ENCODE measurements at places on chromosomes 1 and 21. TPM values are rescaled to one million over a fixed set of nuclear protein-coding genes. Genes with fewer than 3 reads are reported as not detected.

DNA sequence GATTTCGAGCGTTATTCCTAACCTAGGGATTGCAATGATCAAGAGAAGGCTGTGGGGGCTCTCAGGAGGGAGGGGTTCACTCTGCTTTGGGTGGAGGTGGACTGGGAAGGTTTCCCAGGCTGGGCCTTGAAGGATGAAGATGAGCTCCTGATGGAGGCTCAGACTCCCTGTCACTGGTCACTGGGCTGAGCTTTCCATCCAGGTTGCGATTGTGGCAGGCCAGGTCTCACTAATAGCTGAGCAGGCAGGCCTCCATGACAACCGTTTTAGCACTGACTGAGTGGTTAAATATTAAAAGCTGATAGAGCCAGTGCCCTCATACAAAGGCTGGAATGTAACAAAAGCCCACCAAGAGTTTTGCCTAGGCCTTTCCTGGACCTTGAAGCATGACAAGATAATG, 36.2 kb upstream of the EFCAB14 start:
- no peak for DNase-seq

DNA sequence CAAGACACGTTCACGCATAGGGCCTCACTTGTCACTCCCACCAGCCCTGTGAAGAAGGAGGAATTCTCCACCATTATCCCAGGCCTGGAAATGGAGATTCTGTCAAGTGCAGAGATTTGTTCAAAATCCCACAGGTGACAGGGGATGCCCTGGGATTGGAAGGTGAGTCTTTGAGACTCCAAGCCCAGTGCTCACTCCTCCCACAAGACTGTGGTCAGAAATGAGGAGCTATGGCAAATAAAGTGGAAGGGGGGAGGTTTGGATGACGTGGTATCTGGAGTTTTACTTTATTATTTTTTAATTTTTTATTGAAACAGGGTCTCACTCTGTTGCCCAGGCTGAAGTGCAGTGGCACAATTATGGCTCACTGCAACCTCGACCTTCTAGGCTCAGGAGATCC, 12.8 kb upstream of the FOXO6 start:
- no peak for DNase-seq

CLDN14 gene
- polyA plus RNA-seq, result not detected

DNA sequence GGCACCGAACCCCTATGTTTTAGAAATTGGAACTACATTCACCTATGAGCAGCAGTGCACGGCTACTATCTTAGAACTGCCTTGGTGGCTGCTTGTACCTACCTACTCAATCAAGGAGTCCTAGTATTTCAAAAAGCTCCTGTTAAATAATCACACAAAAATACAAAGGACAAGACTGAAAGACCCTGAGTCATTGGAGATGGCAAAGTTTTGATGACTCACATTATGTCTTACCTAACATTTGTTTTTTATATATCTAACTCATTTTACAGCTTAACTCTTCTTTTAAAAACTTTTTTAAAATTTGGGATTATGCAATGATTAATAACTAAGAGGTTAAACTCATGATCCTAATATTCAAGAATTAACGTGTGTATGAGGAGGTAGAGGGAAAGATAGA, 1206.0 kb upstream of the TMPRSS15 start:
- DNase-seq, result no peak

DNA sequence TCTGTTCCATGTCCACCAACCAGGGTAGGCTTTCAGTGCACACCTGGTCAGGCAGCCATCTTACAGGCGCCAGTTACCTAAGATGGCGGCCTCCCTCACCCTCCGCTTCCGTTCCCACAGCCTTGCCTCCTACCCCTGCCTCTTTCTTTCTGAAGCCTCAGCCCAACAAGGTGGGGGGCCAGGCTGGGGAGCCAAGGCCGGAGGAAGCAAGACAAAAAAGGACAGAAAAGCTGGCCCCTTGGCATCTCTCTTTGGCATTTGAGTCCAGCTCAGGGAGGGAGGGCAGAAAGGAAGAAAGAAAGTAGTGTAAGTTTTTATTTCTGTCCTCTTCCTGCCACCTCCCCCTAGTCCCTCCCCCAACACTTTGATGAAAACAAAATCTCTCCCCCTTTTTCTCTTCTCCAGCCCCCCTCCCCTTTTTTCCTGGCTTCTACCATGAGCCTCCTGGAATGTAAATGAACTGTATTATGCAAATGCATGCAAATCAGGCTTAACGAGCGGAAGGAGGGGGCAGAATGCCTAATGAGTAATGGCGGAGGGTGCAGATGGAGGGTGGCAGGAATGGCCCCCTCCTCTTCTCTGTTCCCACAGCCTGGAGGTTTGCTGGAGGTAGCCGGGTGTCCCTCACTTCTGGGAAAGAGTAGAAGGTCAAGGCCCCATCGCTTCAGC, 43.8 kb downstream of the RHBG start:
- no peak for DNase-seq

DNA sequence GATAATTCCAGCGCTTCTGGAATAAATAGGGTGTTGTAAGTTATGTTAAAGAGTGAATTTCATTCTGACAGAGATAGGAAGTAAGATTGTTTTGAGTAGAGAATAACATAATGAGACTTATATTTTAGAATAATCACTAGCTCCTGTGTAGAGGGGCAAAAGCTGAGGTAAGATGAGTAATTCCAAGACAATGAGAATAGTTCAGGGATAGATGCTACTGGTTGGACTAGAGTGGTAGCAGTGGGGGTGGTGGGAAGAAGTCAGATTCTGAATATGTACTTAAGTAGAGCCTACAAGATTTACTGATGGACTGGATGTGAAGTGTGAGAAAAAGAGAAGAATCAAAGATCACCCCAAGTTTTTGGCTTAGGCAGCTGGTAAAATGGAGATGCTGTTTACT, 23.3 kb upstream of the MOV10 start:
- no peak for DNase-seq

DIO1 gene
- not detected for polyA plus RNA-seq

SHISA4 gene
- polyA plus RNA-seq, result 22.8 TPM

CFHR5 gene
- not detected for polyA plus RNA-seq

GRCh38 chr1:30469426-30469825, 254.0 kb downstream of the MATN1 start:
- DNase-seq, result no peak

DNA sequence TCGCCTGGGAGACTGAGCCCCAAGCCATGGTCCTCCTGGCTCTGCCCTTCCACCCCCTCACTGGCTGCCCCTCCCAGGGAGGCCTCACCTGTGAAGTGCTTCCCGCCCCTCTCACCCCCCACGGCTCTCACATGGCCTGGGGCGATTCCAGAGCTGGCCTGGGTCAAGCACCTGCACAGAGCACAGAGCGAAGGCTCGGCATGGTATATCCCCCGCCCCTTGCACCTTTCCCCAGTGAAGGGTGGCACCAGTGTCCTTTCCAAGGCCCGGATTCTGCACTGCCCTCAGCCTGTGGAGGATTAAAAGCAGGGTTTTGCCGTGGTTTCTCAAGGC, 1.1 kb upstream of the AJAP1 start:
- no peak for DNase-seq

DNA sequence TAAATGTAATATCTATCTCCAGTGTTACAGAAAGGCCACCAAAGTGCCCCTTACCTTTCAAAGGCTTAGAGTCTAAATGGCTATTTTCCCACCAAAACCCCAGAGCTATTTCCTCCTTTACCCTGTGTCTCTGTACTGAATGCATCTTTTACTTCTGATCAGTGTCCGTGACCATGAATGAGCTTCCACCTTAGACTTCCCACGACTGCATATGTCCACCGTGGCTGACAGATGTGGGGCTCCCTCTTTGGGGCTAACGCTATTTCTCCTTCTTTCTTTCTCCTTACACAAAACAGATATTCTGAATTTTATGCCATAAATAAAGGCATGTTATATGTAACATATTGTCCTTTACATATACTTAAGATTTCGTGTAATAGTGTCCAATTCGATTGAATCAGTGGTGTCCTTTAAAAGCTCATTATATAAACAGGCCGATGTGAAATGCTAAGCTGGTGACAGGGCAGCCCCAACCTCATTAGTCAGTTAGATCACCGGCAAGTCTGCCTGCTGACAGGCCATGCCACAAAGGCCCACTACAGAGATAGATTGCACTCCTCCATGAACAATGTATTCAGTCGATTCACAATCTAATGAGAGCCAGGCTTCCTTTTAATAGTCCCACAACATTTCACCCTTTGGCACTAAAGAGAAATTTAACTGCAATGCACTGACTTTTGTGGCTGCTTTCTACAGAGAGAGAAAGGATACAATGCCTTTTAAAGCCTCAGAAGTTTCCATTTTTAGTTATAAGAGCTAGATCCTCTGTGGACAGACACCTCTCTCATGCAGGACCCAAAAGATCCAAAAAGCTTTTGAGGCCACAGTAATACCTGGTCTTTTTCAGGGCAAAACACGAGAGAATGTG, 297.9 kb downstream of the PCP4 start:
- DNase-seq, result peak; percentile 77

DNA sequence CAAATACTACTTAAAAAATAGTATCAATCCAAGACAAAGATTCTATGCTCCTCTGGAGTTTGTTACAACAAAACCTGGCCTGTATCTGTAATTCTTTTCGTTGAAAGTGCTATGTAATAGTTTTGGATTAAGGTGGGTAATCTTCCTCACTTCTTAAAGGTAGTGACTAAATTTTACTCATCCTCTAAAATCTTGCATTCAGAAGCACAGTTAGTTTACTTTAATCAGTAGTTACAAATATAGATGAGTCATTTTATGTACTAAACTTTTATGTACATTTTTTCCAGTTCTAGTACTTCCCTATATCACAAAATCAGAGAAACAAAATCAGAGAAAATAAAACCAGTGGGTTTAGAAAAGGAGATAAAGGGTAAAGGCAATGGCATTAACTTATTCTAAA, 51.3 kb downstream of the ZNHIT6 start:
- no peak for DNase-seq

DNA sequence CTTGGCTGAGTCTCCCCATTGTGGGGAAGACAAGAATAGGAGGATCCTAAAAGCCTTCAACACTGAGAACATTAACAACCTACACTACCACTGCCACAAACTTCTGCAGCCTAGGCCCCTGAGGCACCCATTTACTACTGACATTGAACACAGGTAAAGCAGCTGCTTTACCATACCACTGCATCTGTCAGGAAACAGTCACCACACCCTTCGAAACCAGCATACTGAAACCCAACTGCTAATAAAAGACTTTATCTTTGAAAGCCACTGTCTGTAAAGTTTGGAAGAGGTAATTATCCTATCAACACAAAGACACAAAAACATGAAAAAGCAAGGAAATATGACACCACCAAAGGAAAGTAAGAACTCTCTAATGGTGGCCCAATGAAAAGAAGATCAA, 7.4 kb downstream of the IFNAR1 start:
- no peak for DNase-seq

GRCh38 chr1:12565094-12565965, 52.7 kb downstream of the DHRS3 start:
- DNase-seq, result no peak

RNU1-1 gene
- polyA plus RNA-seq, result not detected

CYP4Z1 gene
- polyA plus RNA-seq, result not detected

DNA sequence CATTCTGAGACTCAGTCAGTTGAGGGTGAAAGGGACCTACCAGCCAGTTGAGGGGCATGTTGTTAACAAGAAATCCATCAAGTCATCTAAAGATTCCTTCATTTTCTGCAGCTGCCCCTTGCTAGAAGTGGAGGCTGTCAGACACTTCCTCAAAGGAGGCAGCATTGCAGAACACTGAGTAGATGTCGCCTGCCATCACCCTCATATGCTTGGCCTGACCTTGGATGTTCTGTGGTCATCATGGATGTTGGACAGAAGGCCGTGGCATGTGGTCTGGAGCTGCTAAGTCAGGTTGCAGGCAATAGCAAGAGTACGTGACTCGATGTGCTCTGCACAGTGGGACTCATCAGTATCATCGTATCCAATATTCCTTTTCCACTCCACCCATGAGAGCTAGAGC, 70.6 kb downstream of the GATAD2B start:
- no peak for DNase-seq

- no peak for DNase-seq
These were observed 67.0 kb upstream of the ZNF648 start for GRCh38 chr1:182128502-182128901.

- DNase-seq, result no peak
These were observed 258.4 kb upstream of the HOOK1 start for GRCh38 chr1:59556398-59556797.

VTCN1 gene
- 0.70 TPM for polyA plus RNA-seq

CIART gene
- polyA plus RNA-seq, result 20.6 TPM

- DNase-seq, result no peak
These were observed 66.7 kb downstream of the RPE65 start for GRCh38 chr1:68383092-68383491.

DNA sequence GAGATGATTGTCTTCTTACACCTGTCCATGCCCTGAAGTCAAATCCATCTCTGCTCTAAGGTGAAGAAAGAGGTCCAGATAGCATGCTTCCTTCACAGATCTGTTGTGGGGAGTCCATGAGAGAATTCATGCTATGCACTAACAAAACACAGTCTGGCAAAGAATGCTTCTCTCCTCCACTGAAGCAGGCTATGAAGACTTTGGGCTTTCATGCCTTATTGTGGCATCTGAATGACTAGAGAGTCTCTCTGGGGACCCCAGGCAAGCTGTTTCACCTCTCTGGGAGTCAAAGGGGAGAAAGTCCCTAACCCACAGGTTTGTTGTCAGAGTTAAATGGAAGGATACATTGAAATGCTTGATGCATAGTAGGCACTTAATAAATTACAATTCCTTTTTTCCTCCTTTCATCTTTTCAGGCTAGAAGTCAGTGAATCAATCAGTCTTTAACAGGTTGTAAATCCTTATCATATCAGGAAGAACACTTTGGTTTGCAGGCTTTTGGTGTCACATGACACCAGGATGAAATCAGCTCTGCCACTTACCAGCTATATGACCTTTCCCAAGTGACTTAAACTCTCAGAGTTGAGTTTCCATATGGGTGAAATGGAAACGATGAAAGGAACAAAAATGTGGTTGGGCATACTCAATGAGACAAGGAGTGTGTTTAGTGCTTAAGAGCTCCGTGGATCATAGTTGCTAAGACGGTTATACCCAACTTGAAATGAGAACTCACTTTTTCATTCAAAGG, 200.1 kb upstream of the DAB1 start:
- DNase-seq, result peak; percentile 38

DISP1 gene
- polyA plus RNA-seq, result 10.7 TPM

DNA sequence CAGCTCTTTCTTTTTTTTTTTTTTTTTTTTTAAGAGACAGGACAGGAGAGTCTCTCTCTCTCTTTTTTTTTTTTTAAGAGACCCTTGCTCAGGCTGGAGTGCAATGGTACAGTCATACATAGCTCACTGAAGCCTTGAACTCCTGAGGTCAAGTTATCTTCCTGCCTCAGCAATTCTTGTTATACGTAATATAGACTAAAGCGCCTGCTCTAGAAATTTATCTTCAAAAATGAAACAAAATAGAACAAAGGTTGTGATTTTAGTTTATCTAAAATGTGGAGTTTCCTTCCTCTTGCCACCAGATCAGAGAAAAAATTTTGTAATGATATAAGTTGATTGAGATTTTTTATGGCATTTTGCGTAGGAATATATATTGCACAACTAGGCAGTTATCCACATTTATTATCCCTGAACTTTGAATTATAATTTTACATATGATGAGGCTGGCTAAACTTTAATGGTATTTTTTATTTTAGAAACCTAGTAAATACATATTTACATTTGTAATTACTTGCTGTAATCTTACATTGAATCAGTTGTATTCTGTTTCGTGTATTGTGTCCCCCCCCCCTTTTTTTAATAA, 44.2 kb downstream of the MTF2 start:
- no peak for DNase-seq

PLCH2 gene
- polyA plus RNA-seq, result 0.44 TPM
